ENCODE measurements at places on chromosomes 3 and 15. TPM values are rescaled to one million over a fixed set of nuclear protein-coding genes. Genes with fewer than 3 reads are reported as not detected.

Gene ZDHHC23
- total RNA-seq, result 7.1 TPM

Gene TPRG1
- 1.2 TPM for total RNA-seq

Gene SOX14
- not detected for total RNA-seq

Gene AMOTL2
- 96.0 TPM for total RNA-seq

Gene KAT2B
- total RNA-seq, result 10.9 TPM
